ENCODE measurements at places on chromosomes 12 and 14.

DNA sequence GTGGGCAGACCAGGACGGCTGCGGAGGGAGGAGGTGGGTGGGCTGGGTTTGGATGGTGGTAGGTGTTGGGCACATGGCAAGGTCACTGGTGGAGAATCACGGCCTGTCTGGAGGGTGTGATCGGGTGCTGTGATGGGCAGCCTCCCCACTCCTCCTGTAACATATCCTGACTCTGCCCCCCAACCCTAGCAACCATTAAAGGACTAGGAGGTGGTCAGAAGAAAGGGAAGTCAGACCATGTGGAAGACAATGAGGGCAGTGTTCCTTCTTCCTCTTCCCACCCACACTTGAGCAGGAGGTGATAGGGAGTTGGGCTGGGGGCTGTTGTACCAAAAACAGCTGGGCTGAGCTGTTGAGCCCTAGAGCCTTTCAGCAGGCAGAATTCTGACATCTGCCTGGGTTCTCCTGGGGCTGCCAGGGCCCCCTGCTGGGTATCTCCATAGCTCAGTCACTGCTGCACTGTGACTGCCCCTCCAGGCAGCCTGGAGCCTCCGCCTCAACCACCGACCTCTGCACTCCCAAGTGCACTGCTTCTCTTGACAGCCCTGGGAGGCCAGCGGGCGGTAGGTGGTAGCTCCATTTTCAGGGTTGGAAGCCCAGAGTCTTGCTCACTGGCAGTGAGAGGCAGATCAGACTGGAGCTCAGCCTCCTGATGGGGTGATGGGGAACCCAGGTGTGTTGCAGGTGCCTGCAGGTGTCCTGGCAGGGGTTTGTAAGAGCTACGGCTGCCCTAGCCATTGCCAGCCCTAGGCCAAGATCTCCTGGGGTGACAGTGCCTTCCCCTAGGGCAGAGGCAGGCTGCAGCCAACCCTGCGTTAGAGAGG, 15.4 kb downstream of the VASH1 start:
- peak; percentile 24 for DNase-seq

DNA sequence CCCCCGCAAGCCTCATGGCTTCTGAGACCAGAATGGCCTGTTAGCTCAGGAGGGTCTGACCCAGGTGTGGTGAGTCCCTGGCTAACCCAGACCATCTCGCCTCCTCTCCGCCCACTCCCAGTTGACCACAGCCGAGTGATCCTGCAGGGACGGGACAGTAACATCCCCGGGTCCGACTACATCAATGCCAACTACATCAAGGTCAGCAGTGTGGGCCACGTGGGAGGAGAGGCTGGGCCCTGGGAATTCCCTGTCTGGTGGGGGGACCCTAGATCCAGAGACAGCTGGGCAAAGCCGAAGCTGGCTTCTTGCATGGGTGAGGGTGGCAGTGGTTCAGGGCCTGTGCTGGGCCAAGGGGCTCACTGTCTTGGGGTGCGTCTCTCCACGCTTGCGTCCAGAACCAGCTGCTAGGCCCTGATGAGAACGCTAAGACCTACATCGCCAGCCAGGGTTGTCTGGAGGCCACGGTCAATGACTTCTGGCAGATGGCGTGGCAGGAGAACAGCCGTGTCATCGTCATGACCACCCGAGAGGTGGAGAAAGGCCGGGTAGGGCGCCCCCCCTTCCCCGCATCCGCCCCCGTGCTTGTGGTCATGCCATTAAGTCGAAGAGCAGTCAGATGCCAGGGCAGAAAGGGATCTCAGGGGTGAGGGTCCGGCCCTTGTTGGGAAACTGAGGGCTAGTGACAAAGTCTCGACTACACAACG, 5.0 kb downstream of the PTPN6 start:
- no peak for DNase-seq

GRCh38 chr12:77642246-77642645, 188.4 kb upstream of the NAV3 start:
- DNase-seq = no peak

DNA sequence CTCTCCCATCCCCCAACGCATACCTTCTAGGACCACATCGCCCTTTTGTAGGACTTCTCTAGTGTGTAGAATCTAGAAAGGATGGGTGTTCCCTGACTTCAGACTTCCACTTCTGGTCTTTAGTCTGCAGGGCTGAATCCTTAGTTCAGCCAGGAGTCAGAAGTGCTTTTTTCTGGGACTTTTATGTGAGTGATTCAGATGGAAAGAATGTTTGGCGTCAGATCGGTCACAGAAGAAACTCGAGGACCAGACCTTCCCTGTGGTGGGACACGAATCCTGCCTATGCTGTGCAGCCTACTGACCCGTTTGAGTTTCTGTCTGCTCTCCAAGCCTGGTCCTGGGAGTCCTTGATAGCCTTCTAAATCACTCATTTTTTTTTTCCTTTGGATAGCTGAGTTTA, 165.4 kb upstream of the SSTR1 start:
- no peak for DNase-seq

- no peak for DNase-seq
Observed at GRCh38 chr14:96064866-96065265, 25.7 kb downstream of the C14orf132 start.

- DNase-seq = no peak
Observed at GRCh38 chr12:120719496-120720233, 6.0 kb upstream of the ACADS start.

- DNase-seq = no peak
Observed at GRCh38 chr12:80364056-80364455, 80.0 kb upstream of the PTPRQ start.

- DNase-seq = no peak
Observed at GRCh38 chr12:47907851-47908454, 3.2 kb upstream of the VDR start.

DNA sequence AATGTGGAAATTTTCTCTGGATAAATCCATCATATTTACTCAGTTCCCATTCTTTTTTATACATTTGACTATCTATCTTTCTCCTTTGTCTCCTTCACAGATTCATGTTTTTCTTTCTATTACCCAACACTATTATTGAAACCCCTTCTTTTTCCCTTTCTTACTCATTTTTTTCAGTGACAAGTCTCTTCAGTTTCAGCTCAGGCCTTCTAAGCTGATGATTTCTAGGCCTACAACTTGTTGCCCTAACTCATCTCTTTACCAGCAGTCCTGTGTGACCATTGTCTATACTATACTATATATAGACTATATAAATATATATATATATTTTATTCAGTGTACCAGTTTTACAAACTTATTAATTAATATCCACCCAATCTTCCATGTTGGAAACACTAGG, 31.8 kb downstream of the SLC16A7 start:
- DNase-seq = no peak

DNA sequence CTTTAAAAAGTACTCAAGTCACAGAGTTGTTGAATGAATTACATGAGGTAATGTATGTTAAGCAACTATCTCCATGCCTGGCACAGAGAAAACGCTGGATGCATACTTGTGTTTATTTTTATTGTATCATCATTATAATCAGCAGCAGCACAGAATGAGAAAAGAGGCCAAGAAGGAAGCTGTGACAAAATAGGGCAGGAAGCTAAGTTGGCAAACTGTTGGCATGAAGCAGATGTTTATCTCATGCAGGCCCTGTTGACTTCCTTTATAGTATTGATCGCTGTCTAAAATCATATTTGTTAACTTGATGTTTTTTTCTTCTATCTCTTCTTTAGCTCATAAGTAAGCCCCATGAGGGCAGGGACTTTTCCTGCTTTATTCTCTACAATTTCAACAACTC, 466.6 kb downstream of the TRHDE start:
- no peak for DNase-seq

DNA sequence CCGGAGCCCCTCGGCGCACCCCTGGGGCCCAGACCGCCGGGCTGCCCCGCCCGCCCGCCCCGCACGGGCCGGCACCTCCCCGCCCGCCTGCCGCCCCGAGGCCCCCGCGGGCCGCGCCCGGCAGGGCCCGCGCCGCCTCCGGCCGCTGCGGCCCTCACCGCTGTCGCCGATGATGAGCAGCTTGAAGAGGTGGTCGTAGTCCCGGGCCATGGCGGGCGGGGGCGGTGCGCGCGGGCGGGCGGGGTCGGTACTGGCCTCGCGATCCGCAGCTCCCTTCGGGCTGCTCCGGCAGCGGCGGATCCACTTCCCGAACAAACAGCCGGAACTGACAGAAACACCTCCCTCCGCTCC, at the start of gene RAB35:
Gene RAB35 (minus strand): TSS at position 313 of the 351 bp plus-strand sequence. CDS start 103 bp downstream, at position 210.
- no peak for DNase-seq

GRCh38 chr14:36857842-36858445, 196.3 kb downstream of the PAX9 start:
- no peak for DNase-seq

DNA sequence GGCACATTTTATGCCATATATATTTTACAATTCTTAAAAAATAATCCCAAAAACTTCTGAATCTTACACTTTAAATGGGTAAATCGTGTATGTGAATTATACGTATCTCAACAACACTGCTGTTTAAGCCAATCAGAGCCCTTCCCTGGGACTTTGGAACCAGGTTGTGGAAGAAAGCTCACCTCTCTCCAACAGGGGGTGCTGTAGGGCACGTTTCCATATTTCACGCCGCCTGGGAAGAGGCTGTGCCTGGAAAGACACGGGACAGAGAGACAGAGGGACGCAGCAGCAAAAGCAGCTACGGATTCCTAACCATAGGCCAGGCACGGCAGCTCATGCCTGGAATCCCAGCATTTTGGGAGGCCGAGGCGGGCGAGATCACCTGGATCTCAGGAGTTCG, 29.4 kb upstream of the FBRSL1 start:
- DNase-seq = no peak

DNA sequence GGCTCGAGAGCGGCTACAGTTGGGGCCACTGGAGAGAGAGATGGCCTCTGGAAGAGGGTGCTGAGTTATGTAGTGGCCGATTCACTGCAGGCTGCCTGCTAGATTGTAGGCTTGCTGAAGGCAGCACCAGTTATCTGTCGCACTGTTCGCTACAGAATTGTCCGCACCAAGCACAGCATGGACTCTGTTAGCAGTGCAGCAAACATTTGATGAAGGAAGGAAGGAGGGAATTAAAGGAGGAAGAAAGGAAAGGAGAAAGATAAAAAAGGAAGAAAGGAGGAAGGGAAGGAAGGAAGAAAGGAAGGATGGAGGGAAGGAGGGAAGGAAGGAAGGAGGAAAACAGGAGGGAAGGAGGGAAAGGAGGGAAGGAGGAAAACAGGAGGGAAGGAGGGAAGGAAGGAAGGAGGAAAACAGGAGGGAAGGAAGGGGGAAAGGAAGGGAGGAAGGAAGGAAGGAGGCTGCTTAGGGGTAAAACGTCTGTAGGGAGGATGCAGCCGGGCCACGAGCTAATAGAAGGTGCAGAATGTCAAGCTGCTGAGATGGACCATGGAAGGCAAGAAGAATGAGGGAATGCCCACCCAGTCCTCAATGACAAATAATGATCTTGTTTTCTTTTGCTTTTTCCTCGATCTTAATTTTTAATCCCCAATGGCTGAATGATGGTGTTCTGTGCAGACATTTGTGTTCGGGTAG, 27.3 kb upstream of the ADIPOR2 start:
- DNase-seq = no peak

- no peak for DNase-seq
Observed at GRCh38 chr14:38150075-38150474, 57.6 kb upstream of the SSTR1 start.

- peak; percentile 74 for DNase-seq
Observed at GRCh38 chr12:76878099-76878898, 520 bp downstream of the CSRP2 start.

DNA sequence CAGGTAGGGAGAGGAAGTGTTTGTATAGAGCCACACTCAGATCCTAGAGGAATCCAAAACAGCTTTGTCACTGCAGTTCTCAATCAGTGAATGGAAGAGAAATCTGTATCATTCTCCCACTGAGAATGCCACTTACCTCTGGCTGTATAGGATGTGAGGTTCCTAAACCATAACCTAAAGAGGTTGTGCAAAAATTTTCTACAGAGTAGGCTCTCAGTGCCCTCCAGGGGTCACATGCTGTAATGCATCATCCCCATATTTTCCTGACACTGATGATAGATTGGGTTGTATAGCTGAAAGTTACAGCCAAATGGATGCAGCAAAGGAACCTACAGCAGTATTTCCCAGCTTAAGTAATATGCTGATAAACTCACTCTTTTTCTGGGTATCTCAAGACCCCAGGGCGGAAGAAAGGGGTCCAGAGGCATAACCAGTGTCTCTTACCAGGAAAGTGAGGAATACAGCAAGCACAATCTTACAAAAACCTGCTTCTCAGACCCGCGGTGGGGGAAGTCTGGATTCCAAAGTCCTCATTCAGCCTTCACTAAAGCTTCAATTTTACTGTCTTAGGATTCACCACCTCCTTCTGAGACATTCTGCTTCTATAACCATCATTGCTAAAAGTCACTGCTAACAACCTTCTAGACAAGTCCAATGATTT, 3.8 kb downstream of the BCDIN3D start:
- peak; percentile 34 for DNase-seq

- DNase-seq = peak; percentile 76
Observed at GRCh38 chr14:69518289-69519101, 34.0 kb downstream of the PLEKHD1 start.

DNA sequence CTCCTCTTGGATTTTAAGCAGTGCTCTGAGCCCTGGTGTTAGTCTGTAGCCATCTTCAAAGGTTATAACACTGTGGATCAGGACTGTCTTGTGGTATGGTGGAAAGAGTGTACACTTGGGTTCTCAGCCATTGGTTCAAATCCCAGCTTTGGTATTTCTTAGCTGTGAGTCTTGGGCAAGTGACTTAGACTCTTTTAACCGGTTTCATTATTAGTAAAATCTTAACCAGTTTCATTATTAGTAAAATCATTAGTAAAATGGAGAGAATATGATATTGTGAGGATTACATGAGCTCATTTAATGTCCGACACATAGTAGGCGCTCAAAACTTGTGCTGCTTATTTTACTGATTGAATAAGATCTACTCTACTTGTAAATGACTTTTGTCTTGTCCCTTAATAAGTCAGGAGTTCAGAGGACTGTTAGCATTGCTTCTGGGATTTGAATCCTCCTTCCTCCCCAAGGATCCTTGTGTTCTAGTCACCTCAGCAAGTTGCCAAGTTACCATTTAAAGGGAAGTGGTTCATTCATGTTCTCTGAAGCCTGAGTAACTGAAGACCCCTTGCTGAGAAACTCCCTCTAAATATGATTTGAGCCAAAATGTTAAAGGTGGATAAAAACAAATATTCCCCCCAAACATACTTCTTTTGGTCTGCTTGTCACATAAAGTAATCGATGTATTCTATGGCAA, 12.4 kb downstream of the TTLL5 start:
- no peak for DNase-seq

DNA sequence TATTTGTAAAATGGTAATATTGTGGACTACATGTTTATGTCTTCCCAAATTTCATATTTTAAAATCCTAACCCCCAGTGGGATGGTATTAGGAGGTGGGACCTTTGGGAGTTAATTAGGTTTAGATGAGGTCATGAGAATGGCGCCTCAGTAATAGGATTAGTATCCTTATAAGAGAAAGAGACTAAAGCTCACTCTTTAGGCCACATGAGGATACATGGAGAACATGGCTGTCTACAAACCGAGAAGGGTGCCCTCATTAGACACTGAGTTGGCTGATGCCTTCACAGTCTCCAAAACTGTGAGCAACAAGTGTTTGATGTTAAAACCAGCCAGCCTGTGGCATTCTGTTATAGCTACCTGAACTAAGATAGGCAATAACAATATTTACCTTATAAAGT, 58.3 kb upstream of the OTOGL start:
- DNase-seq = no peak

Data from NCI-H1417 (cell line).